Stimulated activated CD8-positive, alpha-beta memory T cell treated with anti-CD3 and anti-CD28 coated beads, Interleukin-15, amount 100 ng/mL, for 4 hours (primary cell): ENCODE measurements at places on chromosomes 1 and 21.

- DNase-seq: no peak
Observed at GRCh38 chr1:69952676-69953075, 252.7 kb downstream of the LRRC40 start.

GRCh38 chr1:109188200-109188599, 25.5 kb upstream of the SARS1 start:
- no peak for DNase-seq

GRCh38 chr1:15848143-15848928, 829 bp downstream of the SPEN start:
- no peak for DNase-seq

GRCh38 chr1:50605186-50605875, 182.1 kb upstream of the DMRTA2 start:
- DNase-seq: no peak

GRCh38 chr1:243179720-243180119, 75.4 kb downstream of the CEP170 start:
- DNase-seq: no peak

- DNase-seq: no peak
Observed at GRCh38 chr1:180183426-180183825, 28.8 kb downstream of the QSOX1 start.

GRCh38 chr1:216173376-216173995, 249.8 kb downstream of the USH2A start:
- DNase-seq: no peak

DNA sequence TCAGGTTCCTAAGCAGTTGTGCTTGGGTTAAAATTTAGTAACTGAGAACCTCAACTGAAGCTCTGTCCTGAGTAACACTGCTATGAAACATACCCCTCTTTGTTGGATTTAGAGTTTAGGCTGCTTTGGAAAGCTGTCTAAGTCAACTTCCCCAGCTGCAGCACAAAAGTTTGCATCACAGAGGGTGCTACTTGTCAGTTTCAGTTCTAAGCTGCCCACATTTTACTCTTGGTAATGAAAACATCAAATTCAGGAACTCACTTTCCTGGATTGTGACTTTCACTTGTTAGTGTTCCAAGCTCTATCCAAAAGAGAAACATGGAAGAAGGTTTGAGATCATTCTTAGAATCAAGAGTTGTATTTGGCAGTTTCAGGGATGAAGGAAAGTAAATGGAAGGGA, 191.7 kb upstream of the NFIA start:
- DNase-seq: no peak

GRCh38 chr1:161707503-161707902, 474 bp downstream of the FCRLA start:
- no peak for DNase-seq

DNA sequence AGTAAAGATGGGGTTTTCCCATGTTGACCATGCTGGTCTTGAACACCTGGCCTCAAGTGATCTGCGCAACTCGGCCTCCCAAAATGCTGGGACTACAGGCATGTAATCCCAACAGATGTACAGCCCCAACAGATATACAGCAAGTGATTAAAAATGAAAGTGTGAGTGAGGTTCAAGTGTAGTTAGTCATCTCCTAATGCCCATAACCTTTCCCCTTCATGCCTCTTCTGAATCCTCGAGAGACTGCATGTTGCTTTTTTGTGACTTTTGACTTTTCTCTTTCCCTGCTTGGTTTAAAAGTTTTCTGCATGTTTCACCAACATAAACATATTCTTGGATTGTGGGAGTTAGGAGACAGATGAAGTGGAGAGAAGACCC, 31.2 kb downstream of the KCNK2 start:
- DNase-seq: no peak

DNA sequence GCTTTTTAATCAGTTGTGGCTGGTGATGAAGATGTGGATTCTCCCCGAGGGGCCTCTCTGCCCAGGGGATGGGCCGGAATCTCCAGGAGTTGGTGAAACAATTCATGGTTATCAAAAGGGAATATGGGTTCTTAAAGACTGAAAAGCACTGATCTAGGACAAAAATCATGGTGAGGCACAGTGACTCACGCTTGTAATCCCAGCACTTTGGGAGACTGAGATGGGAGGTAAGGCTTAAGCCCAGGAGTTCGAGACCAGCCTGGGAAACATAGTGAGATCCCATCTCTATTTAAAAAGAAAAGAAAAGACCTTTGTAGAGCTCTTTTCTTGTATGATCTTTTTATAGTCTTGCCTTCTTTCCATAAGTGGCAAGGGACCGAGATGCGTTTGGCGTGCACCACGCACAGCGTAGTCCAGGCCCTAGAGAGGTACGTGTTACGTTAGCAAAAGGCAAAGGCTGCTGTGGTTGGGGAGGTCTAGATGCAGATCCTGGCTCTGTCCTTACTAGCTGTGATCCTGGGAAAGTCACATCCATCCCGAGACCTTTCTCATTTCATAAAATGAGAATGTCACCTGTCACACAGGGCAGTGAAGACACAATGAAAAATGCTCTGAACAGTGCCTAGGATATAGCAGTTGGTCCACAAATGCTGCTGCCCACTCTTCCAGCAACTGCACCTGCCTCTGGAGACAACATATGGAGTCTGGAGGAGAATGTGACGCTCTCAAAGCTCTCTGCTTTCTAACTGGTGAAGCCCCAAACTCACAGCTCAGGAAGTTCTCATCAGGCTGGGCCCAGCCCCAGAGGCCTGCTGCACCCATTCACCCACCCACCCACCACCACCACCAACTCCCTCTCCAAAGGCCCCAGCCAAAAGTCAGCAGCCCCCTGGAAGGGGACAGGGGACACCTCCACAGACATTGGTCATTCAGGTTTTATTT, 54.8 kb downstream of the KIF21B start:
- DNase-seq: no peak

DNA sequence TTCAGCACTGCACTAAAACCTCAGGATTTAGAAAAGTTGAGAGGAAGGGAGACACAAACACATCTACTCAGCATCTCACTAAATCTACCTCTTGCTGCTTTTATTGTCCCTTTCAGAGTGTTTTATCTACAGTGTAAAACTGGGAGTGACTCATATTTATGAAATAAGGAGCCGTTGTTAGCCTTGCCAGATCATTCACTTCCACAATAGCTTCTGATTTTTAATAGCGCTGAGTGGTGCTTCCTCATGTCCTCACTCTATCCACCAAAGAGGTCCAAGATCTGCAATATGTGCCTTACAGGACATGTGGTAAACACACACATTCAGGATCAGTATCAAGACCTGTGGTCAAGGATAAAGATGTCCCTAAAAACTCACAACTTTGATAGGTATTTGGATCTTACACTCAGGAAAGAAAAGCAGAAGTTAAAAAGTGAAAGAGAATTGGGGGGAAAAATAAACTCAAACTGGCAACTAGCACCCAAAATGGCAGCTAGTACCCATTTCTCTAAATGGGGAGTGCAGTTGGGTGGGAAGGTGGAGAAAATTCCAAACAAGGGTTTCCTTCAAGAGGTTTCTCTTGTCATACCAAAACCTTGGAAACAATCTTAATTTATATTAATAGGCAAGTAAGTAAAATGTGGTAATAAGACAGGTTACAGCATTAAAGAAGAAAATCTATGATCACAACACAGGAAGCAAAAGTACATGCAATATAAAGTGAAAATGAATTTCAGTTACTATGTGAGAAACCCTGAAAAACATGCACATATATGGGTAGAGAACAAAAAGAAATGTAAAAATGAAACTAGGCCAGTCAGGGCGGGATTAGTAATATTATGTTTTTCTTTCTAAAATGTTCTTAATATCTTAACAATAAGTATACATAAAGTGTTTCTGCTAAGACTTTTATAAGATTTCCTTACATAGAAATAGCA, 15.9 kb downstream of the DUSP10 start:
- no peak for DNase-seq

- DNase-seq: no peak
Observed at GRCh38 chr1:27597516-27598294, 6.2 kb downstream of the AHDC1 start.

- no peak for DNase-seq
Observed at GRCh38 chr1:58815686-58816071, 31.8 kb upstream of the JUN start.

GRCh38 chr21:43726686-43727518, 8.0 kb downstream of the PDXK start:
- no peak for DNase-seq

- no peak for DNase-seq
Observed at GRCh38 chr1:240366636-240367035, 245.3 kb downstream of the GREM2 start.

GRCh38 chr1:212040629-212041412, 5.3 kb downstream of the DTL start:
- DNase-seq: no peak

DNA sequence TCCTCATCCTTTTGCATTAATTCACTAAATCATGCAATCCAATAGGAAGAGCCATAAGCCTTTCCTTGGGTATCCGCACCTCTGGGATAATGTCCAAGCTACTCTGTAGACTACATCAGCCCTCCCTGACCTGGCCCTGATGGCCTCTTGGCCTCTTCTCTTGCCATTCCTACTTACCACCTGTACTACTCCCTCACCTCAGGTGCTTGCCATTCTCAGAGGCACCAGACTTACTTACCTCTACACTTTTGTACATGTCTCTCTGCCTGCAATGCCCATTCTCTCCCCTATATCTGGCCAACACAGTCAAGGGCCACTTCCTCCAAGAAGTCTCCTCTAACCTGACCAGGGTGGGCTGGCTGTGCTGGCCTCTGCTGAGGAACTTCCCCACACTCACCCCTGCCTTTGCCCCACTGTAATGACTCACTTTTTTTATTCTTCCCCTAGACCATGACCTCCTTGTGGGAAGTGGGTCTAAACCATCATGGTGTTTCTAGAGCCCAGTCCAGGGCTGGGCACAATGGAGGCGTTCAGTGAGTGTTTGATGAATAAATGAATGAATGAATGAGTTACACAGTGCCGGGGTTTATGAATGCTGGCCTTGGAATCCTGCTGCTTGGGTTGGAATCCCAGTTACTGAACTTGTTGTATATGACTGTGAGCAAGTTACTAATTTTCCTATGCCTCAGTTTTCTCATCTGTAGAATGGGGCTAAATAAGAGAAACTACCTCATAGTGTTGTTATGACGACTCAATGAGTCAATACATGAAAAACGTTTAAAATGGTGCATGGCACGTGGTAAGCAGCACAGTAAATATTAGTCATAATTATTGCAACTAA, 179.8 kb downstream of the FOXD2 start:
- no peak for DNase-seq

GRCh38 chr1:1956101-1956500, 37.0 kb upstream of the TMEM52 start:
- no peak for DNase-seq

- no peak for DNase-seq
Observed at GRCh38 chr1:55848906-55849305, 633.7 kb upstream of the USP24 start.

- DNase-seq: no peak
Observed at GRCh38 chr21:45277101-45278045, 10.3 kb downstream of the POFUT2 start.

DNA sequence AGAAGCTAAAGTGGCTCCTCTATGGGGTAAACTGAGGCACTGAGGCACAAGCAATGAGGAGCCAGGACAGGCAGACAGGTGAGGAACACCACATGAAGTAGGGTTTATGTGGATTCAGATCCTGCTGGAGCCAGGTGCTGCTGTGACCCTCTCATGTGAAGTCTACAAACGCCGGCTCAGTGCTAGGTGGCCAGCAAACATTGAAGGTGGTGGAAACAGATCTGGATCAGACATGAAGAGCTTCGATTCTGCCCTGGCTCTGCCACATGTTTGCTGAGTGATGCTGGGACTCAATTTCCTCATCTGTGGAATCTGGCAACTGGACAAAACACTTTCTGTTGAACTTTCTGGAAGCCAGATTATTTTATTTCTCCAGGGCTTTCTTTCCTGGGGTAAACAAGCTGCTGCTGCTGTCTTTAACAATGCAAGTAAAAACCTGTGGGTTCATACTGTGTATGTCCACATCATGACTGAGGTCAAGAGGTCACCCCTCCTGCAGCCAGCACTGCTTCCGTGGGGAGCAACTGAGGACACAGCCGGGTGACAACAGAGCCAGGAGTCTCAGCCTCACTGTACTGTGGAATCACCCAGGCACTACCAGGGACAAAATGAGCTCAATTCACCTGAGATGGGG, 33.3 kb downstream of the HMGB4 start:
- DNase-seq: no peak

DNA sequence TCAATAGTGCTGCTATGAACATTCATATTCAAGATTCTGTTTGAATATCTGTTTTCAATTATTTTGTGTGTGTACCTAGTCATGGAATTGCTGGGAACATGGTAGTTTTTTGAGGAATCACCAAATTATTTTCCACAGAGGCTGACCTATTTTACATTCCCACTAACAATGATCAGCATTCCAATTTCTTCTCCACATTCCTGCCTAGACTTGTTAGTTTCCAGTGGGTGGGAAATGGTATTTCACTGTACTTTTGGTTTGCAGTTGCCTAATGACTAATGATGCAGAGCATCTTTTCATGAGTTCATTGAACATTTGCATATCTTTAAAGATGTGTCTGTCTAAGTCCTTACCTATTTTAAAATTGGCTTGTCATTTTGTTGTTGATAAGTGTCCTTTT, 1182.6 kb upstream of the B3GALT2 start:
- DNase-seq: no peak

DNA sequence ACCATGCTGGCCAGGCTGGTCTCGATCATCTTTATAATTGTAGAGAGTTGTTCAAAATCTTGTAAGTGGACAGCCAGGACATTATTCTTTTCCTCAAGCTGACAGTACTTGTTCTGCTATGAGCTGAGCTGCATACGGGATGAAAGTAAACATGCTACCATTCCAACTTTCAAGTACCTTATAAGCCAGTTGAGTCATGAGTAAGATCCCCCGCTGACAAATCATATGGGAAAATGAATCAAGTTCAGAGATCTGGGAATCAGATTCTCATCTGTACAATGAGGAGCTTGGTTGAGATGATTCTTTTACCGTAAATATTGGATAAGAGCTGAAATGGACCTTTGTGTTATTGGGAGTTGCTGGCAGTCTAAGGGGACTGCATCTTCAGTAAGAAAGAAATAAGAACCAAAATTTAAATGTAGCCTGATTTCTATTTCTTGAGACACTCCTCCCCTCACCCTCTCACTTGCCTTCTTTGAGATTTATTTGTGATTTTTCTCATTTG, 62.7 kb downstream of the CENPF start:
- DNase-seq: no peak

DNA sequence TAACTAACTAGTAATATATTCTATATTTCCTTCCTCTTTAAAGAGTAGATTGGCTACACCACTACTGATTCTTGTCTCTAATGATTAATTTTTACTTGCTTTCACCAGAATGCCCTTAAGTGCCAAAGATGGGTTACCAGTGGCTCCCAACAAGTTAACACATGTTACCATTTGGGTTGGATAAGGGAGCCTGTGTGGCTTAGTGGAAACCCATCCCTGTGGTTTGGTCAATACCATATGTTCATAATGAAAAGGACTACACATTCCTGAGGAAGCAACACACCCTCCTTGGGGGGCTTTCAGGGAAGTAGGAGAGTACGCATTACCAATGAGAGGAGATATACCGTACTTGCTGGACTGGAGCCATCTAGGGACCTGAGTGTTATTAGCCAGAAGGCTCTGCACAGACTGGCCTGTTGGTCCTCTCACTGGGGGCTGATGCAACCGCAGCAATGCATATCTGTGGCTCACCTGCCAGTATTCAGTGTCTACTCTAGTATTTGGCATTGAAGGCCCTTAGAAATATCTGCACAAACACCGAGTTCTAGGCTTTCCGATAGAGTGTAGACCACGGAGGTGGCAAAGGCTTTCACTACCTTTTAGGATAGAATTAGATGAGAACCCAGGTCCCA, 29.3 kb upstream of the PLXNA2 start:
- DNase-seq: no peak

GRCh38 chr1:174191349-174191862, 32.1 kb downstream of the RABGAP1L start:
- DNase-seq: no peak

GRCh38 chr1:83790446-83790845, 208.5 kb downstream of the TTLL7 start:
- no peak for DNase-seq
